ENCODE measurements at places on chromosomes 1 and 21.

DNA sequence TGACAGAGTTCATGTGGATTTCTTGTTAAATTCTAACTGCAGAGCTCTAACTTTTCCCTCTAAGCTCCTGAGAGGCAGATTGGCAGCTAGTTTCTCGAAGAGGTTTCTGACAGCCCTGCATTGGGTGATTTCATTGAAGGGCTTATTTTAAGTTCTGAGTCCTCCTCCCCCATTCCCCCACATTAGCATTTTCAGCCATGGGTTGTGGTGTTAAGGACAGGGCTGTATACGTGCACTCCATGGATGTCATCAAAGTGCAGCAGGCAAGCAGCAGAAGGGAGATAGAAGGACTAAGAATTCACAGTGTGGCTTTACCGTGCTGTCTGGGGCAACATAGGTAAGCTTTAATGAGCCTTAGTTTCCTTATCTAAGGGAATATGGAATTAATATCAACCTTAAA, 19.0 kb downstream of the CRYZ start:
- no peak for DNase-seq

DNA sequence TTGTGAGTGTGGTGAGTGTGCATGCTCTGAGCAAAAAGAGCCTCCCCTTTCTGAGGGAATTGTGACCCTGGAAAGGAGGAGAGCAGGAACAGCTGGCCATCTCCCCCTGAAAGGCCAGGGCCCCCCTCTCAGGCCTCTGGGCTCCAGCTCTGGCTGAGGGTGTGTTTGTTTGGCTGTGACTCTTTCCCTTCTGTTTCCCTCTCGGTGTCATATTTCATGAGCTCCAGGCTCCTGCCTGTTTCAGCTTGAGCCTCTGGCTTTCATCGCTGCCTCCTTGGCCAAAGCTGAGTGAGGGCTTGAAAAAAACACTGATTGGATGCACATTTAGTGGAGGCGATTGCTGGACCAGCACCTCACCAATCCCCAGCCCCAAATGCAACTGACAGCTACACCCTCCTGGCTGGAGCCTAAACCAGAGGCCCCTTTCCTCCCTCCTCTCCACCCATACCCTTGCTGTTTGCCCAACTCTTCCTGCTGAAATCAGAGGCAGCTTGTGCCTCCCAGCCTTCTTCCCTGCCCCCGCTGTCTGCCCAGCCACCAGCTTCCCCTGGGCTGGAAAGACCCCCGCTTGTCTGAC, 64.1 kb downstream of the DDR2 start:
- no peak for DNase-seq

- DNase-seq, result no peak
Observed at GRCh38 chr21:21436012-21436534, 437.9 kb downstream of the NCAM2 start.

DNA sequence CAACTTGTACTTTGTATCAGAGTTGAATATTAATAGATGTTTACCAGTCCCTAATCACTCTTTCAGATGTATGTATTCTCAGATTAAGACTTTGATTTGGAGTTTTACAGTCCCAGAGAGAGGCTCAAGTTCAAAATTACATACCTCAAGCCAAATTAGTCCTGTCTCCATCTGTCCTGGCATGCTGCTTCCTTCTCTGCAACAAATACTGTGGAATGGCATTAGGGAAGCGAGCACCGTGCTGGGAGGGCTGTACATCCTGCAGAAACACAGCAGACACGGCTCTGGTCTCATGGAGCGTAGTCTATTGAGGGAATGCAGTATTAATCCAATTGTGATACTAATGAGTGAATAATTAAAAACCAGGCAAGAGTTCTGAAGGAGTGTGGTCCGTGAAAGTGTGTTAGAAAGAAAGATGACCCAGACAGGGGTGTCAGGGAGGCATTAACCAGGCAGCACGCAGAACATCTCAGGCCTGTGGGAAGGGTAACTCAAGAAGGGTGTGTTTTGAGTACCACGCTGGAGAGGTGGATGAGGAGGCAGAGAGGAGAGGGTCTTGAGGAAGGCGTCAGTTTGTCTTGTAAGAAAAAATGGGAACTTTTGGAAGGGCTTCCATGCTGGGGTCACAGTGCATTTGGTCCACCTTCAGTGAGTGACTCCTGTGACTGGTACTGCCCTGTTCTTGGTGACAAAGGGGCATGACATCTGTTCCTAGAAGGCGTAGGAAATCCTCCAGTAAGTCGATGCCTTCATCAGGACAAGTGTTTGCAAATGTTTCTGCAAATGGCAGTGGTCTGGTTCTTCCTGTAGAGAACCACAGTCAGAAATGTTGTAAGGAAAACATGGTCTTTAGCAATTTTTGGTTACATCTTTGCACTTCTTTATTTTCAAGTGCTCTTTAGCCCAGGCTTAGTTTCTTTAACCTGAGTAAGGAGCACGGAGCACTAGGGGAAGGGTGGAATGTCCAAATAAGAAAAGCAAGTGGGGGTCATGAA, 1.6 kb downstream of the RAB4A start:
- DNase-seq, result no peak

DNA sequence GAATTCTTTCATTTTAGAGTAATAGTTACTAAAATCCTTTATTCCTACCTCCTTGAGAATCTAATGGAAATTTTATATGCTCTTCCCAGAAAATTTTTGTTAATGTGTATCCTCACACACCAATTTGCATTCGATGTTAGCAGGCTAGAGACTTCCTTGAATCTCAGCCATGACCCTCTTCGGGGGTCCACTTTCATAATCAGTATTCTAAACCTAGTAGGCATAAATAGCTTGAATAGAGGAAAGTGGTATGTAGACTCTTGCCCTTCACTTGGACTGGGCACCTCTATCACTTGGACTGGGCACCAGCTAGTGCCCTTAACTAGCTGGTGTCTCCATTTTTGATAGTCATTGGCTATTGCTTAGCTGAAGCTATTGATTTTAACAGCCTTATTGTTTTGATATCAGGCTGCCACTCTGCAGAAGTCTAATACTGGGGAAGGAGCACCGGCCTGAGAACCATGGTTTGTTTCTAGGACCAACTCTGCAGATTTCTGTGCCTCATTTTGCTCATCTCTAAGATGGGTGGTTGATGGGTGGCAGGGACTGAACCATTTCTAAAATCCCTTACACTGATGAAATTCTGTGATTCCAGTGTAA, 42.8 kb downstream of the MRPL39 start:
- no peak for DNase-seq

- DNase-seq, result peak; percentile 6
Observed at GRCh38 chr1:149846042-149846441, 53.3 kb upstream of the BOLA1 start.

- no peak for DNase-seq
Observed at GRCh38 chr1:168553680-168554553, 10.1 kb upstream of the XCL2 start.

- DNase-seq, result no peak
Observed at GRCh38 chr1:46284597-46285564, 18.5 kb downstream of the LRRC41 start.

GRCh38 chr1:8625491-8625890, 191.9 kb downstream of the RERE start:
- no peak for DNase-seq

DNA sequence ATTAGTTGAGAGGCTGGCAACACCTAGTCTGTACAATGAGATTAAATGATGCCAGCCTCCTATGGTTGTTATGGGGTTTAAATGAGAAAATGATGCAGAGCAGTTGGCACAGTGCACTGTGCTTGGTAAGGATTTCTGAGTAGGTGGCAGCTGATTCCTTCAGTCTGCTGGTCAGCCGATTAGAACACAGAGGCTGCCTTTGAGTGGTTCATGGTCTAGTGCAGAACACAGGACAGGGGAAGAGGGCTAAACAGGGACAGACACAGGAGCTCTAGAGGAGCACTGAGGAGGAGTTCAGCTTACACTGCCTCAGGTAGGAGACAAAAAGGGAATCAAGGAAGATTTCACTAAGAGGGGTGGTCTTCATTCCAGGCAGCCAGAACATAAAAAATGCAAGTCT, 1.4 kb downstream of the TIE1 start:
- no peak for DNase-seq

GRCh38 chr1:7694600-7695496, 76.2 kb upstream of the VAMP3 start:
- no peak for DNase-seq

GRCh38 chr1:161192476-161193465, 6.1 kb downstream of the ADAMTS4 start:
- DNase-seq, result peak; percentile 79

DNA sequence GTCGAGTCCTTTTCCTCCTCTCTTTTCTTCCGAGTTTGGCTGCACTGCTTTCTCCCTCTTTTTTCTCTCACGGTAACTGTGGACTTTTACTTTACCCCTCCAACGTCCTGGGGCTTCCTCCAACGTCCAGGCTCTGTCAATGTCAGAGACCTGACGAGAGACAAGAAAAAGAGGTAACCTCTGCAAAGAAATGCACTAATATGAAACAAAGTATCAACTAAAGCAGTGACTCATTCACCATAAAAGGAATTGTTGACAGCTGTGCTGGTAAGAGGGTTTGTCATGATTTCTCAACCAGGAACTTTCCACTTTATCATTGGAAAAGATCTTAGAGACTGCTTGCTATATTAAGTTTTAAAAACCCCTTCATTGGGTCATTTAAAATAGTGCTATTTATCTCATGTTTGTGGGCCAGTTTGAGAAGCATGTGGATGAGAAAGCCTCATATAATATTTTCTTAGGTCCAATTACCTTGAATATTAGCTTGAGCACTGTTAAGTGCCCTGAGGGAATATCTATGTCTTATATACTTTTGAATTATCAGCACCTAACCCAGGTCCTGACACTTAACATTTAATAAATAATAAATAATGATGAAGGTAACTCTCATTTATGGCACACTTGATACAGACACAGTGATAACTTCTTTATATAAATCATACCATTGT, at the start of gene GBP2:
TSS of gene GBP2 (minus strand) at position 202 of the 668 bp plus-strand sequence. CDS start 4,148 bp downstream, outside the sequence.
- DNase-seq, result peak; percentile 84

DNA sequence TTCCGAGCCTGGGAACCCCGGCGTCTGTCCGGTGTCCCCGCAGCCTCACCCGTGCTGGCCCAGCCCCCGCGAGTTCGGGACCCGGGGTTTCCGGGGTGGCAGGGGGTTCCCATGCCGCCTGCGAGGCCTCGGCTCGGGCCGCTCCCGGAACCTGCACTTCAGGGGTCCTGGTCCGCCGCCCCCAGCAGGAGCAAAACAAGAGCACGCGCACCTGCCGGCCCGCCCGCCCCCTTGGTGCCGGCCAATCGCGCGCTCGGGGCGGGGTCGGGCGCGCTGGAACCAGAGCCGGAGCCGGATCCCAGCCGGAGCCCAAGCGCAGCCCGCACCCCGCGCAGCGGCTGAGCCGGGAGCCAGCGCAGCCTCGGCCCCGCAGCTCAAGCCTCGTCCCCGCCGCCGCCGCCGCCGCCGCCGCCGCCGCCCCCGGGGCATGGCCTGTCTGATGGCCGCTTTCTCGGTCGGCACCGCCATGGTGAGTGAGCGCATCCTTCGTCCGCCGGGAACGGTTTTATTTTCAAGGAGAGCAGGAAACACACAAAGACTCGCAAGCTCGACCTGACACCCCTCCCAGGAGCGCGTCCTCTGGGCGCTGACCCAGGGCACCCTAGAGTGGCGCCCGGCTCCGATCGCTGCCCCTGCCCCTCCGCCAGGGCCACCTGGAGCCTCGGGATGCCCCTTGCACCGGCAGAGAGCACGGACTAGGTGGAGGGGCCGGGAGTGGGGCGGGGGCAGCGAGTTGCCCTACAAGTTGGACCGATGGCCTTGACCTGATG, at the start of gene ABCG1:
TSS of gene ABCG1 (plus strand) at position 305 of the 770 bp plus-strand sequence. CDS start at position 428, 123 bp downstream.
- peak; percentile 66 for DNase-seq

GRCh38 chr1:56287721-56288120, 291.6 kb downstream of the PLPP3 start:
- DNase-seq, result no peak

DNA sequence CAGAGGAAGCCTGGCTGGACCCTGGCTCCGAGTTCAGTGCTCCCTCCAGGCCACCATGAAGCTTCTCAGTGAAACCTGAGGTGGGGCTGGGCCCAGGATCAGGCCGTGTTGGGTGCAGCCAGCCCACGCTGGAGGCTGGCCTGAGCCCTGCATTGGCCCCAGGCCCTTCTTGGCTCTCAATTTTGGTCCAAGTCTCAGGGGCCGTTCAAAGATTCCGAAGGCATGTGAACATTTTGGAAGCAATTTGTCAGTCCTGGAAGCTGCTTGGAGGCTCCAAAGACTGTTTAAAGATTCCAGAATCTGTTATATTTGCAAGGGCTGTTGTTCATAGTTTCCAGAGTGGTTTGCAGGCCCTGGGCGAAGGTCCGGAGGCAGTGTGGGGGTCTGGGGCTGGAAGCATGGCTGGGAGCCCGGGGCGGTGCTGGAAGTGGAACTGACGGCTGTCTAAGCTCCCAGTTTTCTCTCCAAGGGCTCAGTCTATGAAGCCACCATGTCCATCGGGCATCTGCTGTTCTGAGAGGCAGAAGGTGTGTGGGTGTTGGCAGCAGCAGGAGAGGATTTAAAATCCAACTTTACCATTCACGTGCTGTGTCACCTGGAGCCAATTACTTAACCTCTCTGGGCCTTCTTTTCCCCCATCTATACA, 104.9 kb downstream of the EPHB2 start:
- DNase-seq, result no peak

GRCh38 chr1:43564551-43565348, 34.1 kb downstream of the PTPRF start:
- DNase-seq, result no peak

DNA sequence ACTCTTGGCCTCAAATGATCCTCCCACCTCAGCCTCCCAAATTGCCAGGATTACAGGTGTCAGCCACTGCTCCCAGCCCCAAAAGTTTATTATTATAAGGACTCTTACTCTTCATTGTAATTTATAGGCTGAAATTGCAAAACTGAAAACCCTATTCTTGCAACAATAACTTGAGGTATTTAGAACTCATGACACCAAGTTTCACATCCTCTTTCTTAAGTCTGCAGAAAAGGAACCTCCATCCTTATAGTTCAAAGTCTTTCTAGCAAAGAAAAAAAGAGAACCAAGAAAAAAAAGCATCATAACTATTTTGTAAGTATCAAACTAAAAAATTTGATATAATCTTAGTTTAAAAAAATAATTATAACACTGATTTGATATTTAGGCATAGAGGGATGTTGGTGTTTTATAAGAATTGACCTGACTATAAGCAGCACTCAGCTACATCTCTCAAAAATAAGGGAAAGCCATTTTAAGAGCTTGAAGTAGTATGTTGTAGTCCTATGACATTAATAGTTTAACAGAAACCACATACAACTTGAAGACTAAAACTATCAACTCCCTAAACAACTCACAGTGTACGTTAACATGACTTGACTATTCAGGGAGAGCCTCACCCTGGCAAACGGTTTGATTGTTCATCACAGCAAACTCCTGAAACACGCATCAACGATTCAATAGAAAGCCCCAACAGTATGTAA, 122.4 kb downstream of the AKT3 start:
- no peak for DNase-seq

GRCh38 chr1:161955606-161956005, 68.1 kb downstream of the OLFML2B start:
- DNase-seq, result no peak

DNA sequence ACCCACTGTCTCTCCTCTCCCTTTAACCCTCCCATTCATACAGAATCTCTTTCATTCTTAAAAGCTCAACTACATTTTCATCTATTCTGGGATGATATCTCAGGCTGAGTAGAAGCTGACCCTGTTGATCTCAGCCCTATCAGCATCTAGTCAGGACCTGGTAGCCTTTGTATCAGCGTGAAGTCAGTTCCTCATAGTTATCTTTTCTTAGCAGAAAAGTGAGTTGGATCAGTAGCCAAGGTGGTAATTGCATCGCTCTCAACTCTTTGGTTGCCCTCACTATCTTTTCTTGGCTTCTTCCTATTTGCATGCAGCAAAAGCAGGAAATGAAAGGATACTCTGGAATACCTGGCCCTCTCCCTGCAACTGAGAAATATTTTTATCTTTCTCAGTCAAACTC, 13.6 kb upstream of the GOLT1A start:
- DNase-seq, result no peak
